ENCODE measurements at places on chromosomes 3 and 15. TPM values are rescaled to one million over a fixed set of nuclear protein-coding genes. Genes with fewer than 3 reads are reported as not detected.

The WDR49 gene
- 7.9 TPM for total RNA-seq

The CCNB2 gene
- total RNA-seq, result 0.94 TPM

The GNB4 gene
- total RNA-seq, result 17.0 TPM

The P3H2 gene
- total RNA-seq, result 1.6 TPM

The MYH15 gene
- total RNA-seq, result 0.42 TPM

The DVL3 gene
- 42.6 TPM for total RNA-seq

The VGLL3 gene
- 19.4 TPM for total RNA-seq

The PLA2G4E gene
- total RNA-seq, result not detected

The KLHL18 gene
- 39.5 TPM for total RNA-seq

The HESX1 gene
- not detected for total RNA-seq

The SPINK8 gene
- total RNA-seq, result not detected

The UCN2 gene
- not detected for total RNA-seq

The AMT gene
- 14.9 TPM for total RNA-seq

The ATP8B4 gene
- total RNA-seq, result 5.4 TPM

The PLOD2 gene
- total RNA-seq, result 39.0 TPM

The PTX3 gene
- 1.3 TPM for total RNA-seq

The IGF2BP2 gene
- 12.8 TPM for total RNA-seq

The PCSK6 gene
- total RNA-seq, result 14.5 TPM

The THRB gene
- 15.4 TPM for total RNA-seq

The ATP10A gene
- 2.4 TPM for total RNA-seq

The MAGEF1 gene
- 19.4 TPM for total RNA-seq

The BMF gene
- 1.9 TPM for total RNA-seq
